Activated CD4-positive, alpha-beta T cell treated with anti-CD3 and anti-CD28 coated beads for 24 hours (primary cell): ENCODE measurements at places on chromosomes 4 and X.
A peak's percentile ranks its signal among the peaks of the same experiment; 100 is the strongest.

- peak; percentile 14 for DNase-seq
Observed at GRCh38 chr4:185238215-185238681, 28.9 kb downstream of the SNX25 start.

DNA sequence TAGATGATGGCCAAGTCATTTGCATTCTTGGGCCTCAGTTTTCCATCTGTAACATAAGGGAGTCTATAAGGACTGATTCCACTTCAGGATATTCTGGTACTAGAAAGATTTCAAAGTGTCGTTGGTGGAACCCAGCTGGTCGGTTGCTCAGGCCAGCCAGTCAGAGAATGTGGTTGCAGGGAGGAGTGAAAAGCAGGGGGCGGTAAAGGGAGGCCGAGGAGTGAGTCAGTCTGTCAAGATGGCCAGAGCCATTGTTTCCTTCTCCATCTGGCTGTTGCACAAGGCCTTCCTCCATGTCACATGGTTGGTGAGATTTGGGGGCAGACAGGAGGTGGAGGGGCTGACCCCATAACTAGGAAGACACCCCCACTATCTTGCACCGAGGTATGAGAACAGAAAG, 38.2 kb downstream of the STARD8 start:
- DNase-seq = no peak

- DNase-seq = no peak
Observed at GRCh38 chr4:3786196-3786869, 20.1 kb downstream of the ADRA2C start.

DNA sequence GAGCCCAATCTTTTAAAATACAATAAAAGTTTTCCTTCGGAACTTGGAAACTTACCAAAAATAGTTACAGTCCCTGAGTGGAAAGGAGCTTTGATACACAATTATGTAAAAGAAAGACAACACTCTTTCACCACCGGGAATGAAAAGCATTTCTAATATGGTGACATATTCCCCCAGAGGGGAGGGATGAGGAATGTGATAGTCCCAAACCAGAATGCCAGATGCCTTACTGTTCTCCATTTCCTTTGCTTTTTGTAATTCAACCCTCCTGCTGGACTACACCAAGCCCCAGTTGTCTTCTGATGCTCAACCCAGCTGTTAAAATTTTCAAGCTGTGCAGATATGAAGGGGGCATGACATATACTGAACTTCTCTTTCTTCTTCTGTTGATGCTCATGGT, 4.1 kb downstream of the PRIMPOL start:
- no peak for DNase-seq

DNA sequence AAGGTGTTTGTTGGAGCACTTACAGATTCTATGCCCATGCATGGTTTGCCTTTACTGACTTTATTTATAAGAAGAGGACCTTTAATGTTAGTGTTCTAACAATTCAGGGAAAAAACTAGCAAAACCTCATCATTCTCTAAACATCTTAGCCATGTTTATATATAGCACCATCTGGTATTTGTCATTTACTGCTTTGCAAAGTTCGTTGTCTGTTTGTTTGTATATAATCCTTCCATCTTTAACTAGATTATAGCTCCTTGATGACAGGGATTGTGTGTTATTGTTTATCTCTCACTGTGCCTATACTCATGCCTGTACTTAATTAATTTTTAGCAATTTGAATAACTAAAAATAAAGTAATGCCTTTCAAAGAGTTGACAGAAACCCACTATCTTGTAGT, 170.6 kb upstream of the PACRGL start:
- DNase-seq = no peak

GRCh38 chr4:77821775-77822174, 2.6 kb upstream of the CNOT6L start:
- no peak for DNase-seq

GRCh38 chrX:155997436-155997835, at the start of gene IL9R:
Gene IL9R (plus strand): TSS chrX:155997696. CDS start chrX:155997760, 64 bp downstream.
- DNase-seq = peak; percentile 10

DNA sequence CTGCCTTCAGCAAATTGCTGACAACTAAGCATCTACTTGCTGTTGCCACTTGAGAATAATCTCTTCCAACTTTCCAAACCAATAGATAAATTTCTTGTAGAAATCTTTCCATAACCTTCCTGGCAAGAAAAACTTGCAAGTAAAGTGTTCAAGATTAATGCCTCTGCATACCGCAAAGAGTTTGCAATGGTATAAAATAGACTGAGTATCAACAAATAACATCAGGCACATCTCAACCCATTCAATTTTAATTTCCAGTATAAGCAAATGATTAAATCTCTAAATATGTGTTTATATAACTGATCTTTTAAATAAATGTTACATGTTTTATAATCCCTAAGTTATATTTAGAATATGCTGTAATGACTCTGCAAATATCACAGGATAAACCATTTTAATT, 275.2 kb upstream of the AGA start:
- no peak for DNase-seq

DNA sequence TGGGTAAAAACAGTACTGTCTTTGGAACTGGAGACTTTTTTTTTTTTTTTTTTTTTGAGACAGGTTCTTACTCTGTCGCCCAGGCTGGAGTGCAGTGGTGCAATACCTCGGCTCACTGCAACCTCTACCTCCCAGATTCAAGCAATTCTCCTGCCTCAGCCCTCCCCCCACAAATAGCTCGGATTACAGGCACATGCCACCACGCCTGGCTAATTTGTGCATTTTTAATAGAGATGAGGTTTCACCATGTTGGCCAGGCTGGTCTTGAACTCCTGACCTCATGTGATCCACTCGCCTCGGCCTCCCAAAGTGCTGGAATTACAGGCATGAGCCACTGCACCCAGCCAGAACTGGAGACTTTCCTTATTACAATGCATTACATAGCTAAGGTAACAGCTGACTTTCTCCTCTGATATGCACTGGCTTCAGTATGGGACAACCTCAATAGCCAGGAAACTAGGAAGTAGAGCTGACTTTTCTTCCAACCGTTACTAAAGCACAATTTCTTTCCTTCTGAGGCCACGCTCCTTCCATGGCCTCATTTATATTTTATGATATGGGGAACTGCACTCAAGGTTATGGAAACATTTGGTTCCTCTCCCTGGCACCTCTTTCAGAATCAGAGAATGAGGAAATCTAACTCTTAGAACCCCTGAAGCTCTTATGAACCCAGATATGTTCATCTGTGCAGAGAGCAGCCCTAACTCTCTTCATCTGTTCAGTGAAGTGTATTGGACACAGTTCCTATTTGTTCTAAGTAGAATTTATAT, 53.5 kb upstream of the FAM9B start:
- no peak for DNase-seq

DNA sequence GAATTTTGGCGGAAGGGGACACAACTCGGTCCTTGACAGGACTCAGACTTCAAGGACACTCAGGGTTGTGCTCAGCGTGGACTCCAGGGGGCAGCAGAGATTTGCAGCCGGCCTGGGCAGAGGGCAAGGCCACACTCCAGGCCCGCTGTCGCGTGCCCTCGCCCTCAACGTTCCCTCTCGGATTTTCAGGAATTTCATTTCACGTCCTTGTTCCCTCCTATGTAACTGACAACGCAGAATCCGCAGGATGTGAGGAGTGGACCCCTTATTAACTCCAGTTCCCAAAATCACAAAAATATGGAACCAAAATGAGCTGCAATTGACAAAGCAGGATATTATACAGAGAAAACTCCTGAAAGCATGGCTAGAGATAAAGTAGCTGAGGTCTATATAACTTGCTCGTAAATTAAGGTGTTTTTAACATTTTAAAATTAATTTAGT, 21.0 kb upstream of the DCTD start:
- DNase-seq = peak; percentile 60

DNA sequence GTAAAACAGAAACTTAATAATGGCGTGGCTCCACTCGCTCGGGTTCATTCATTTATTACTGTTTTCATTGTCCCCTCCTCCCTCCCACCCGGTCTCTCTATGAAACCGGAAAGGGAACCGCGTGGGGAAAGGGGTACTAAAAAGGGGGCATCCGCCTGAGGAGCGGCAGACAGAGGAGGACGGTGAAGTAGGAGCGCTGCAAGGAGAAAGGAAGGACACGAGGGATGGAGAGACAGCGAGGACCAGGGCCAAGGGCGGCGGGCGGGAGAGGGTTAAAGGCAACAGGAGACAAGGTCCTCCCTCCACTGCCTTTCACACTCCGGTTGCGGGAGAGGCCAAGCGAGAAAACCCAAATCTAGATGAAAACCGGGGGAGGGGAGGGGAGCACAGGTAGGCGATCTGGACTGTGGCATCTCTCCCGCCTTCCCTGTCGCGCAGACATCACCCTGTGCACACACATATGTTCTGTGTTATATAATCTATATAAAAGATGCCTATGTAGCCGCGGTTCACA, 829 bp downstream of the ELOVL6 start:
- peak; percentile 27 for DNase-seq
